B cell (primary cell): ENCODE measurements at places on chromosomes 6 and 20. TPM values are rescaled to one million over a fixed set of nuclear protein-coding genes. Genes with fewer than 3 reads are reported as not detected.

CST2 gene
- polyA plus RNA-seq: not detected in 2 replicates

PGC gene
- not detected in 2 replicates for polyA plus RNA-seq

HTR1E gene
- polyA plus RNA-seq: not detected in 2 replicates

VGLL2 gene
- polyA plus RNA-seq: not detected in 2 replicates

WFDC2 gene
- polyA plus RNA-seq: 0.81 TPM in 1 of 2 replicates, not detected in the other

IP6K3 gene
- not detected in 2 replicates for polyA plus RNA-seq

LAMA5 gene
- 25.6 and 52.9 TPM in 2 replicates for polyA plus RNA-seq

DOP1A gene
- polyA plus RNA-seq: 9.4 and 11.6 TPM in 2 replicates

BEND3 gene
- polyA plus RNA-seq: 0.78 and 1.3 TPM in 2 replicates

TREM1 gene
- polyA plus RNA-seq: 1.5 and 1.9 TPM in 2 replicates

FAM229B gene
- polyA plus RNA-seq: 0.65 and 1.3 TPM in 2 replicates

KHDC1L gene
- polyA plus RNA-seq: not detected in 2 replicates

MED20 gene
- 4.6 and 5.3 TPM in 2 replicates for polyA plus RNA-seq

PEDS1 gene
- polyA plus RNA-seq: 33.2 and 38.7 TPM in 2 replicates

CDK19 gene
- polyA plus RNA-seq: 8.7 and 12.9 TPM in 2 replicates

HLA-DQB1 gene
- polyA plus RNA-seq: 181 and 986 TPM in 2 replicates

CGA gene
- not detected in 2 replicates for polyA plus RNA-seq

MRAP2 gene
- not detected in 2 replicates for polyA plus RNA-seq

CLDN20 gene
- polyA plus RNA-seq: not detected in 2 replicates

PRPH2 gene
- 0.03 and 0.06 TPM in 2 replicates for polyA plus RNA-seq

RNF39 gene
- not detected in 2 replicates for polyA plus RNA-seq

LATS1 gene
- 11.6 and 12.3 TPM in 2 replicates for polyA plus RNA-seq

MYO6 gene
- 0.09 and 0.13 TPM in 2 replicates for polyA plus RNA-seq

CDSN gene
- polyA plus RNA-seq: not detected in 2 replicates

BIRC7 gene
- polyA plus RNA-seq: 0.12 TPM in 1 of 2 replicates, not detected in the other

FUT9 gene
- polyA plus RNA-seq: not detected in 2 replicates

ADAM33 gene
- not detected in 2 replicates for polyA plus RNA-seq

KCNQ2 gene
- not detected in 2 replicates for polyA plus RNA-seq

SNX5 gene
- 97.8 and 136 TPM in 2 replicates for polyA plus RNA-seq

PTCRA gene
- not detected in 2 replicates for polyA plus RNA-seq

JAG1 gene
- 0.22 TPM in 1 of 2 replicates, not detected in the other for polyA plus RNA-seq

ADGRB3 gene
- polyA plus RNA-seq: not detected in 2 replicates

EHMT2 gene
- polyA plus RNA-seq: 96.4 and 108 TPM in 2 replicates

NMBR gene
- 0.09 TPM in 1 of 2 replicates, not detected in the other for polyA plus RNA-seq

MEP1A gene
- not detected in 2 replicates for polyA plus RNA-seq

YIPF3 gene
- 64.3 and 107 TPM in 2 replicates for polyA plus RNA-seq

GLP1R gene
- polyA plus RNA-seq: not detected in 2 replicates

CLVS2 gene
- polyA plus RNA-seq: not detected in 2 replicates

CRIP3 gene
- 64.0 and 64.6 TPM in 2 replicates for polyA plus RNA-seq

SIRPB2 gene
- polyA plus RNA-seq: 0.51 and 0.85 TPM in 2 replicates

HLA-DPB1 gene
- 921 and 1,578 TPM in 2 replicates for polyA plus RNA-seq

PDE7B gene
- polyA plus RNA-seq: 2.6 TPM in 2 replicates
